T47D (cell line): ENCODE measurements at places on chromosomes 1 and 21.

DNA sequence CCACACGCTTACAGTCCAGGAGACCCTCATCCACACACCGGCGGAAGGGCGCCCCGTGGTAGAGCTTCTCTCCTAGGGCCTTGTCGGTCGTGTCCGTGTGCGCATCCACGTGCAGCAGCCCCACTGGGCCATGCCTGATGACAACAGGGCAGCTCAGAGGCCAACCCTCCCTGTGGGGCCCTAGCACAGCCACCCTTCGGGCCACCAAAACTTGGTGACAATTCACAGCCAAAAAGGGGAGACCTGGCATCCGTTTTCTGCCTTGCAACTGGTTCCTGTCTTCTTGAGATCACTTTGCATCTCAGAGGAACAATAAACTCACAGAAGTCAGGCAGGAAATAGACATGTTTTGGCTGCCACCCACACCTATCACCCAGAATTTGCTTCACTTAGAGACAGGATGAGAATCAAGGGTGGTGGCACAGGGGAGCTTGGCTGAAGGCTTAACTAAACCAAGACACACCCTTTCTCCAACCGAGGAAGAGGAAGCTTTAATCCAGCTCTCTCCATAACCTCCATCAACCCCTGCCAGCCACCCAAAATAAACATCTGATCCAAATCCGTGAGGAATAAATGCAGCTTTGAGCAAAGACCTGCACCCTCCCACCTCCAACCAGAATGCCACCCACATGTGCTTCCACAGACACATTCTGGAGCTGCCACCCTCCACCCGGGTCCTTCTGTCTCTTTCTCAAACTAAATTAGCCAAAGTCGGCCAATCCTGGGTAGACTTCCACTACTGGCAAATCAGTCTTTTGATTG lies 5.7 kb downstream of the AGMAT start:
- no peak for DNase-seq

- DNase-seq: no peak
Observed at GRCh38 chr1:205293350-205294074, 28.0 kb downstream of the NUAK2 start.

DNA sequence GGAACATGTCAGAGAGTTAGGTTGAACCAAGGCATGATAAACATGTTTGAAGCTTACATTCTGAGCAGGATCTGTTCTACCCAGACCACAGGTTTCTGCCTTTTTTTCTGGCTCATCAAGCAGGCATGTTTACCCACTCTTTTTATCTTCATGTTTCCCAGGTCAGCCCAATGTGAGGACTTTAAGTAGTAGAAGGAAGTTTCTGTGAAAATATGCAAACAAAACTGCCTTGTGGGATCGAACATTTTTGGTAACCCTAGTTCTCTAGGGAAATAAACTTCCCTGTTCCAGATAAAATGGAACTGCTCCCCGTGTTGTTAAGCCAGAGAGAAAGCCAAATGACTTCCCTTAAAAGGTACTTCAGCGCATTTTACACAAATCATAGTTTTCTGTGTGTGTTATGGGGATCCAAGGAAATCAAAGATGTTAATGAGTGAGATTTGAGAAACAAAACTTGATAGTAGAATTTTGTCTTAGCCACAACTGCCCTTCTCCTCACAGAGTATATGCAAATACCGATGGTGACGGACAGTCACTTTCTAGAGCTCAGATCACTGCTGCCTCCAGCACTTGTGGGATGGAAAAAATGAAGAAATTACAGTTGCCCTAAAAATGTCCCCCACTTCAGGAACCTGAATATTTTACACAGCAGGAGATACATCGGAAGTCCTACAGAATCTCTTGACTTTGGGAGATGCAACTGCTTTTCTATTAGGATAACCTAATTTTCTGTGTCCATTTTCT lies 765 bp upstream of the HIPK1 start:
- no peak for DNase-seq

DNA sequence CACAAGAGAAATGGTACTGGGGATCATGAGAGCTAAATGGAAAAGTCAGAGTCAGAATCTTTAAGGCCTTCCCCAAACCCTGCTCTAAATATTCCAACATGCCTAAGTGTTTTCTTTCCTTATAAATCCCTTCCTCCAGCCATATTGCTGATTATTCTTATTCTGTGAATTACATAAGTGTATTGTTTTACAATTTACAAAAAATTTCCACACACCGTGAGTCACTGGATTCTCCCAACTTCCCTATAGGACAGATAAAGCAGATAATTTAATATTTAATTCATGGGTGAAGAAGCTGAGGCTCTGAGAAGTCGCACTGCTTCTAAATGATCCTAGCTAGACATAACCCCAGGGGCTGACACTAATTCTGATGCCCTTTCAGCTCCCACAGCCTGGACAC lies 243.3 kb upstream of the JUN start:
- DNase-seq: no peak

DNA sequence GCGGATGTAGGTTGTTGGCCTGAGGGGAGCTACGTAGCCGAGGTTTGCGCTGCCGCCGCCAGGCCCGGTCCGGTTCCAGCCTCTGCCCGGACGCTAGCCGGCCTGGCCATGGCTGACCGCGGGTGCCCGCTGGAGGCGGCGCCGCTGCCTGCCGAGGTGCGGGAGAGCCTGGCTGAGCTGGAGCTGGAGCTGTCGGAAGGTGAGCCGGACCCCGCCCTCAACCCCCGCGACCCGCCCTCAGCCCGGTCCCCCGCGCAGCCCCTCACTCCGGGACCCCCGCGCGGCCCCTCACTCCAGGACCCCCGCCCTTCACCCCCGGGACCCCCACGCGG lies 299 bp downstream of the DIP2A start:
- DNase-seq: no peak

- no peak for DNase-seq
Observed at GRCh38 chr1:106722466-106722865, 334.0 kb upstream of the PRMT6 start.
